Hypothalamus (tissue), 51 donors: ENCODE measurements at places on chromosomes 2 and 18.

DNA sequence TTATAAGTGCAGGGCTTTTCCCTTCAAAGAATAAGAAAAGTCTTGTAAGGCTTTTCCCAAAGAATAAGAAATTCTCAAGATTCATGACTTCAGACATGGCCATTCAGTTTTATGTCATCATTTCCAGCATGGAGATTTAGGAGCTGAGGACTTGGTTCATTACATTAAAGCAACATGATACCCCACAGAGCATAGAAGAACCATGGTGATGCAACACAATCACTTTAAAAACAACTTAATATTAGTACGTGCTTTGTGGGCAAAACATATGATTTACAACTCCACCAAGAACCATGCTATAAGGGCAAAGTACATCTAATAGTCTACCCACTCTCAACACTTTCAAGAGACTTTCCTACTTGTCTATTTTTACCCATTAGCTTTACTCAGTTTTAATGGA lies 214.4 kb downstream of the SRBD1 start:
- no peak for DNase-seq

- no peak for DNase-seq
Measured at GRCh38 chr2:112048887-112049286, 6.2 kb upstream of the TMEM87B start.

- DNase-seq: no peak
Measured at GRCh38 chr2:112483042-112483473, 1.1 kb downstream of the TTL start.

- DNase-seq: no peak
Measured at GRCh38 chr2:122636097-122636496, 880.6 kb downstream of the TSN start.

- no peak for DNase-seq
Measured at GRCh38 chr2:10157293-10157692, 34.8 kb downstream of the RRM2 start.

DNA sequence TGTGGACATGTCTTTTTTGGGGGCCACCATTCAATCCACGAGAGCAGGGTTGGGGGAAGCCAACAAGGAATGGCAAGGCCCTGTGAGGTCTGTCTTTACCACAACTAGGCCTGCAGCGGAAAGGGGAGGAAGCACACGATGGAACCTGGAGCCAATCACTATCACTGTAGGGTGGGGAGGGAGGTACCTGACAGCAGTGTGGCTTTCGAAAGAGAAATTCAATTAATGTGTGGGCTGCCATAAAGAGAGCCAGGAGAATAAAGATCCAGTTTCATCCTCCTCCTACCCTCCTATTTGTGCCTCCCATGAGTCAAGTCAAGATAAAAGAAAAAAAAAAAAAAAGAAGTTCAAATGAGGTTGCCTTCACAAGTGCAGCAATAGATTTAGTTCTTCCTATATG lies 18.9 kb upstream of the RBMS1 start:
- DNase-seq: no peak
